ELR (cell line): ENCODE measurements at places on chromosomes 11 and 22.

- peak; percentile 33 for DNase-seq
These were observed 1.8 kb downstream of the TTC17 start for GRCh38 chr11:43360361-43361032.

GRCh38 chr11:125724125-125724524, 22.0 kb upstream of the PATE1 start:
- DNase-seq: peak; percentile 36

DNA sequence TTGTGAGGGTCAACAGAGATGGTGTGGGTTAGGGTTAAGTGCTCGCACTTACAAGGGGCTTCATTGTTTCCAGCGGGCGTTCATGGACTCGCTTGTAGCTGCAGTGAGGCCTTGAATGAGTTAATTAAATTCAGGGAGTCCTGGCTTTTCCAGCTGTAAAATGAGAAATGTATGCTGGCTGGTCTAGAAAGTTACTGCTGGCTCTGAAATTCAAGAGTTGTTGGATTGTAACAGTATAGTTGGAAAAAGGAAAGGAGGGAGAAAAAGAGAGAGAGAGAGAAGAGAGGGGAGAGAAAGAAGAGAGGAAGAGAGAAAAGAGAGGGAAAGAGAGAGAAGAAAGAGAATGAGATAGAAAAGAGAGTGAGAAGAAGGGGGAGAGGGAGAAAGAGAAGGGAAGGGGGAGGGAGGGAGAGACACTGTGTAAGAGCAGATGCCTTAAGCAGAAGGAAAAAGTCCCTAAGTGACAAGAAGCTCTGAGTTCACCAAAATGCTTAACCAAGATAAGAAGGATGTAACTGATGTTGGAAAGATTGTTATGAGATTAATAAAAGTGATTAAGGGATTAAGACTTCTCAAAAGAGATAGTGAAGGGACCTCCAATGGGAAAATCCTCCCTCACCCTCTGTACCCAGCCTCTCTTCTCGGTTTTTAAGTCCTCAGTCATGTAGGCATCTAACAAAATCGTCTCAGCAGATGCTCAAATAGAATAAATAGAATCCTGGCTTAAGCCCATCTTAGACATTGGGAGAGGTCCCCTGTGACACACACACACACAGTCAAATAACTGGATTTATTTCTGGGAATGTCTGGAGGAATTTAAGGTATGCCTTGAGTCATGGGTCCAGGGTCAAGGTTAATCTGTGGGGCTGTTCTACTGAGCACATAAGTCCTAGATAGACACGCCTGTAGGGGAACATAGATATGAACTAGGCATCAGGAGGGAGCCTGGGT, 477.9 kb downstream of the MIAT start:
- DNase-seq: peak; percentile 82

- DNase-seq: no peak
These were observed 76.9 kb downstream of the PIWIL3 start for GRCh38 chr22:24697621-24698082.

DNA sequence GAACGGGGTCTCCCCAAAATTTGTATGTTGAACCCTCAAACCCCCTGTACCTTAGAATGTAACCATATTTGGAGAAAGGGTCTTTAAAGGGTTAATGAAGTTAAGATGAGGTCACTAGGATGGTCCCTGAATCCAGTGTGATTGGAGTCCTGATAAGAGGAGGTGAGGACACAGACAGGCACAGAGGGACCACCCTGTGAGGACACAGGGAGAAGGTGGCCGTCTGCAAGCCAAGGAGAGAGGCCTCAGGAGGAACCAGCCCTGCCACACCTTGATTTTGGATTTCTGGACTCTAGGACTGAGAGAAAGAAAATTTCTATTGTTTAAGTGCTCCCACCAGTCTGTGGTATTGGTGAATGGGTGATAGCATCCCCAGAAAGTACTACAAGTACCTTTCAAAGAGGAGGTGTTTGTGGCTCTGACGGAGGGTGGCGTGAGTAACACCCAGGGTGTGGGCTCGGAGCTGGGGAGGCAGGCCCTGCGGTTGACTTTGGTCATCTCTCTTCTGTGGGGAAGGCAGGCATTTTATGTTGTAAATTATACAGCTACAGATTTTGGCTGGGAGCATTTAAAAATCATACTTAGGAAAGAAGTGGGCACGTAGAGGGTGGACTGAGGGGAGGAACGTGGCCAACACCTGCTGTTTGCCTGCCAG, 13.8 kb downstream of the MRGPRF start:
- DNase-seq: no peak

DNA sequence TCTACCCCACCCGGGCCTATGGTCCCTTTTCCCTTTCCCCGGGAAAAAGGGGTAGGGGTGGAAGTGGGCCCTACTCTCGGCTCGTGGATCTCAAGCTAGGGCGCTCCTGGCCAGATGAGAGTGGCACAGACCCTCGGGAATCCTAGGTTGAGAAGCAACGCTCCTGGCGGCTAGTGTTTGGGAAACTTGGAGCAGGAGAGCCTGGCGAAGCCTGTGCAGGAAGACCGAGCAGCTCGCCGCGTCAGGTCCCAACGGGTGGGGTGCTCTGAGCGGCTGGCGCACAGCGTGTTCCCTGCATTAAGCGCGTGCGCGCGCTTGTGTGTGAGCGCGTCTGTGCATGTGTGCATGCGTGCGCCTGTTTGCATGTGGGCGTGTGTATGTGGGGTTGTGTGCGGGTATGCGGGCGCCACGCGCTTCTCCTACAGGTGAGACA, 7.1 kb upstream of the FLI1 start:
- peak; percentile 60 for DNase-seq
